ENCODE measurements at places on chromosomes 3 and 15. TPM values are rescaled to one million over a fixed set of nuclear protein-coding genes. Genes with fewer than 3 reads are reported as not detected.

Gene TIGIT
- total RNA-seq: not detected

Gene NR2E3
- total RNA-seq: 0.25 TPM

Gene EXOSC7
- total RNA-seq: 62.6 TPM

Gene RBMS3
- total RNA-seq: 22.5 TPM

Gene STXBP5L
- under 0.01 TPM for total RNA-seq

Gene DISP2
- total RNA-seq: under 0.01 TPM

Data from uterine smooth muscle cell (primary cell).